Mesendoderm (in vitro differentiated cells): ENCODE measurements at places on chromosomes 7 and 10.

- no peak for DNase-seq
- no peaks in the 10 kb centered on the region for H3K4me1 ChIP-seq
- no peak overlapping the region for H3K4me3 ChIP-seq
- H3K27ac ChIP-seq, result no peak overlapping the region
- H3K36me3 ChIP-seq, result no peaks in the 10 kb centered on the region
These were observed 200.7 kb downstream of the DNAH11 start for GRCh38 chr7:21743493-21743892.

- no peaks in the 10 kb centered on the region for H3K36me3 ChIP-seq
- DNase-seq, result peak; percentile 73
- no peaks in the 10 kb centered on the region for H3K27me3 ChIP-seq
These were observed 243.2 kb upstream of the TMEM229A start for GRCh38 chr7:124276005-124276622.

DNA sequence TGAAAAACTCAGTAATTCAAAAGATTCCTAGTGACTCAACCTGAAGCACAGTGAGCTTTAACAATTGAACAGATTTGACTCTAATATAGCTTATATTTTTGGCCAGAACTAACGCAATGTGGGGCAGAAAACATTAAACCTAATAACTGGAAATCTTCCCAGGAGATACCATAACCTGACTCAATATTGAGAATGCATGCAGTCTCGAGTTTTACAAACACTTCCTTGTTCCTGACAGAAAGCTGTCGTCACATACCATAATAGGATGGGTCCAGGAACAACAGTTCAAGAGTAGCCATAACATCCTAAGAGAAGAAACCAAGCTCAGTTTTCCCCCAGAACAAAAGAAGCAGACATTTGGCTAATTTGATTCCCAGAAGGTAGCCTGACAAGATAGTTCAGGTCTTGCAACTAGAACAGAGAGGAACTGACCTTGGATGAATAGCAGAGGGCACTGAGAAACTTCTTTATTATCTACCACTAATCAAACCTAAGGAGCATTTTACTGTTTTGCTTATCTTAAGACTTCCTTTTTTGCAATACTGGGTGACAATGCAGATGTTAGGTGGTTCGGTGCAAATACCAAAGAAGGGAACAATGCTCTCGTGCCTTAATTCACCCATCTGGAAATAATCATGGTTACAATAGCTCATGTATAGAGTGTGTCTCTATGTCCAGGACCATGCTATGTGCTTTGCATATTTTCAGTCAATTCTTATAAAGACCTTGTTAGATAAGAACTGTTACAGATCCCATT is 38.6 kb upstream of the ACSL5 start:
- H3K36me3 ChIP-seq, result no peaks in the 10 kb centered on the region
- no peak overlapping the region for H3K4me3 ChIP-seq
- DNase-seq, result peak; percentile 12

DNA sequence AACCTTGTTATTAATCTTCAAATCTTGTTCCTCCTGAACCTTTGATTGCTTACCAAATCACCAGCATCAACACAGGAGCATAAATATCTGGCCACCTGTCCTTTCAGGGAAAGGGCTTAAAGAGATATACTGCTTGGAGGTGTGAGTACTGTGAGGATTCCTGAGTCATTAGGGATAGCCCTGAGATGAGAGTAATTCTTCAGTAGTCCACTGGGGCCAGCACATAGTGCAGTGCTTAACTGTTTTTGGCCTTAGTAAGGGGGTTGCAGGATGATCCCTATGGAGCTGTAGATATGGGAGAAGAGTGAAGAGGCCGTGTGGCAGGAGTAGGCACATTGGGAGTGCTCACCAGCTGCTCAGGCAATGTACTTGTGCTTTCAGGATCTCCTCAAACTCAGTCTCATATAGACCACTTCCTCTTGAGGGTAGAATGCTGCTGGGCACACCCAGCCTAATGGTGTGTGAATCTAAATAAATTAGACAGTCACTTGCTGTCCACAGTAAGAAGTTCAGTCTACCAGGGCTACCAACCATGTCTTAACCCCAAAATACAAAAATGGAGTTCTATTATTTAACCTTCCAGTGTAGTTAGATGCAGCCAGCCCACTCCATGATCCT is 26.5 kb upstream of the GPR141 start:
- H3K36me3 ChIP-seq, result no peaks in the 10 kb centered on the region
- H3K4me3 ChIP-seq, result no peak overlapping the region

DNA sequence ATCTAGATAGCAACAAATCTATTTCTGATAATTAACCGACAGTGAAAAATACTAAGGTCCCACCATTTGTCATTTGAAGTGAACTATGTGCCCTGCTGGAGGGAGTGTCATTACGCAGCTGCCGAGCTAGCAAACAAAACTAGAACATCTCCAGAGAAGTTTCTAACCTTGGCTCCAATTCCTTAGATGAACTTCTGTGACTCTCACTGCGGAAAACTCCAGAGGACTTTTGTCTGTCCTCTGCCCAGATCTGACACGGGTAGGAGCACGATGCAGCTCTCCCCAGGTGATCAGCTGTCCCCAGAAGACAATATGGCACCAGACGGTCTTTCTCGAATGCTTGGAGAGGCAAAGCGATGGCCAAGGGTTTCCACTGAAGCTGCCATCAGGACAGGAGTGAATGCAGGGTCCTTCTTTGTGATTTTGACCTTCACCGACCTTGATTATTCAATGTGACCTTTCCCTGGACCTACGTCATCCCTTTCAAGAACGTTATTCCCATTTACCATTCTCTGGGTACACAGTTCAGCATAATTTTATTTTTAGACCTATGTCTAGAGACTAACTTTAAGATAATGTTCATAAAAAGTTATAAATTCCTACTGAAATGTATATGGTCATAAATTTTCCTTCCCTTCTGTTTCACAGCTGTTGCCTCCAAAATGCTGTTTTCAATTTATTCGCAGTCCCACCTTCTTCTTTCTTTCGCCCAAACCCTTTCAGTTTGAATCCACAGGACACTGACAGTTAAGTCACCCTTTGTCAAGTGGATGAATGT is 116.7 kb upstream of the C7orf33 start:
- H3K4me3 ChIP-seq, result no peak overlapping the region
- no peaks in the 10 kb centered on the region for H3K4me1 ChIP-seq
- no peaks in the 10 kb centered on the region for H3K36me3 ChIP-seq
- DNase-seq, result peak; percentile 27
- H3K27me3 ChIP-seq, result no peaks in the 10 kb centered on the region

- no peaks in the 10 kb centered on the region for H3K36me3 ChIP-seq
- no peak overlapping the region for H3K27ac ChIP-seq
- peak; percentile 90 for DNase-seq
- H3K4me3 ChIP-seq, result no peak overlapping the region
- no peaks in the 10 kb centered on the region for H3K27me3 ChIP-seq
These were observed 2.8 kb downstream of the FAM53B start for GRCh38 chr10:124741281-124741921.

- DNase-seq, result no peak
- H3K4me3 ChIP-seq, result no peak overlapping the region
- H3K4me1 ChIP-seq, result peaks cover 5% of the 10 kb centered on the region
- no peak overlapping the region for H3K27ac ChIP-seq
- no peaks in the 10 kb centered on the region for H3K36me3 ChIP-seq
These were observed 18.2 kb upstream of the ANKRD1 start for GRCh38 chr10:90939116-90939515.

GRCh38 chr10:110335314-110336064 is 30.8 kb upstream of the SMNDC1 start:
- H3K4me1 ChIP-seq, result peaks cover 3% of the 10 kb centered on the region
- H3K27me3 ChIP-seq, result no peaks in the 10 kb centered on the region
- no peak overlapping the region for H3K4me3 ChIP-seq
- H3K36me3 ChIP-seq, result no peaks in the 10 kb centered on the region
- no peak for DNase-seq

- H3K4me1 ChIP-seq, result no peaks in the 10 kb centered on the region
- H3K36me3 ChIP-seq, result no peaks in the 10 kb centered on the region
- no peak for DNase-seq
- H3K27ac ChIP-seq, result no peak overlapping the region
- H3K27me3 ChIP-seq, result peaks cover 6% of the 10 kb centered on the region
These were observed 13.6 kb downstream of the CAMK2B start for GRCh38 chr7:44311561-44312495.

- no peak overlapping the region for H3K27ac ChIP-seq
- no peaks in the 10 kb centered on the region for H3K27me3 ChIP-seq
- no peaks in the 10 kb centered on the region for H3K36me3 ChIP-seq
- DNase-seq, result no peak
- no peaks in the 10 kb centered on the region for H3K4me1 ChIP-seq
- H3K4me3 ChIP-seq, result no peak overlapping the region
These were observed 50.5 kb downstream of the C10orf67 start for GRCh38 chr10:23293973-23294590.

DNA sequence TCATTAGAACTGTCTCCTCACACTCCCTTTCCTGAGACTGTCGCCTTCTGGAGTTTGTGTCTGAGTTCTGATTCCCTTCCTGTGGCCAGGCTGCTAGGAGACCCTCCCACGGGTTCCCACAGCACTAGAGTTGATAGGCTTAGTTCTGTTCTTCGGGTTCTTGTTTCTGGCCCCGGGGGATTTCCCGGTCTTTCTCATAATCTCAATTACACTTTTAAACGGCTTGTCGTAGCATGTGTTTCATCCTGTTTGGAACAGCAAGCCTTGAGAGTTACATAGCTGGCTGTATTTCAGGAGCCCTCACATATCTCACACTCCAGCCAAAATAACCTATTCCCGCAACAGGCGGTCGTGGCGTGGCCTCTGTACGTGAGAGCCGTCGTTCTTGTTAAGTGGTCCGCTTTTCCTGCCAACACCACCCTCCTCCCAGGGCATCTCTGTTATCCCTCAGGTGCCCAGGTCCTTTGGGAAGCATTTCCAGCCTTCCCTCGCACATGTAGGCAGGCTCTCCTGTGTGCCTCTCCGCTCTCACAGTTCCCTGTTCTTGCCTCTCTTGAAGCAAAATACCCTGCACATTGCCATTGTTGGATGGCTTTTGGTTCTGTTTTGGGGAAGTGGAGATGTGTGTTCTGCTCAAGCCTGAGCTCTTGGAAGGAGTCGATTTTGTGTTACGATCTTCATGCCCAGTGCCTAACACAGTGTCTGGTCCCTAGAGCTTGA is 46.0 kb downstream of the CDC123 start:
- DNase-seq, result no peak
- H3K4me1 ChIP-seq, result no peaks in the 10 kb centered on the region
- no peaks in the 10 kb centered on the region for H3K27me3 ChIP-seq
- peaks cover 12% of the 10 kb centered on the region for H3K36me3 ChIP-seq

DNA sequence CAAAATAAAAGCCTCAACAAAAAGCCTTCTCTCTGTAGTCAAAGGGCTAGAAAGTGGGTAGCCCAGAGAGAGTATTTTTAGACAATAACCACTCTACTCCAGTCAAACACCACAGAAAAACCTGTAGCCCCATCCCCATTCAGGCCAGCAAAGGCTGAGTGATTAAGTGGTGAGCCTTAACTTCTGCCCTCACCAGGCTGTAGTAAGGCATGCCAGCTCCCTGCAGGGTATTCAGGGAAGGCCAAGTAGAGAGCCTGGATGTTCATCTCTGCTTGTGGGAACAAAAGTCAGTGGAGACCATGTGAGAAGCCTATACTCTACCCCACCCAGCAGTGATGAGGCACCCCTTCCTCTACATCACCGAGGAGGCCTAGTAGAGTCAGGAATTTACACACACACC is 51.2 kb downstream of the HIF1AN start:
- no peaks in the 10 kb centered on the region for H3K36me3 ChIP-seq
- H3K27ac ChIP-seq, result no peak overlapping the region
- H3K4me3 ChIP-seq, result no peak overlapping the region

DNA sequence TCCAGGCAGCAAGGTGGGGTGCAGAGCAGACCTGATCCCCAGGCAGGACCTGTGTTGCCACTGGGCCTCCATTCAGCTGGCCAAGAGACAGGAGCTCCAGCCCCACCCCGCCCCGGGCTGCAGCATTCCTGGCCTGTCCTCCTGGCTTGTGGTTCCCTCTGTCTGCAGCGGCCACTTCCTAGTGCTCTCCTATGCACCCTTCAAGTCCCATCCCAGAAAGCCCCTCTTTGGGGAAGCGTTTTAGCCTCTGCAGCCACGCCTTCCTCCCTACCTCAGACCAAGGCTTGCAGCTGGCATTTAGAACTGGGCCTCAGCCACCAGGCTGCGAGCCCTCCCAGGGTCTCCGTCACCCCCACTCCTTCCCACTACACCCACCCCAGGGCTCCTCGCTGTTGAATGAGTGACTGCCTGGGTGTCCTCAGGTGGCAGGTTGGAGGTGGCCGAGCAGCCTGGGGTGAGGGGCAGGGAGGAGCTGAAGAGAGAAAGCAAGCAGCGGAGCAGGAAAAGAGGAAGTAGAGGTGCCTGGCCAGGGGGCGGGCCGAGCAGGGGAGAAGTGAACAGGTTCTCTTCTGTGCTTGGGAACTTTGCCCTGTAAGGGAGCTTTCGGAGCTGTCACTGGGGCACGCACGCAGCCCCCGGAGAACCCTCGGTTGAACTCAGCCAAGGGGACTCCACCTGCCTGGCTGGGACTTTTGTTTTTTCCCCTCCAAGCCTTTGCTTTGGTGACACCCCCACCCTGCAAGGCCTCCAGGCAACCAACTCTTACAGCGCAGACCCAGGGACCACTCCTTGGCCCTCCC is 109.1 kb upstream of the TNRC18 start:
- H3K4me3 ChIP-seq, result no peak overlapping the region
- peak; percentile 66 for DNase-seq
- H3K36me3 ChIP-seq, result peaks cover 17% of the 10 kb centered on the region
- H3K27me3 ChIP-seq, result no peaks in the 10 kb centered on the region
- H3K4me1 ChIP-seq, result peaks cover 5% of the 10 kb centered on the region

GRCh38 chr7:33504266-33504665 is 374.9 kb downstream of the BBS9 start:
- H3K4me1 ChIP-seq, result no peaks in the 10 kb centered on the region
- no peak for DNase-seq
- no peaks in the 10 kb centered on the region for H3K36me3 ChIP-seq
- no peaks in the 10 kb centered on the region for H3K27me3 ChIP-seq
- no peak overlapping the region for H3K4me3 ChIP-seq

DNA sequence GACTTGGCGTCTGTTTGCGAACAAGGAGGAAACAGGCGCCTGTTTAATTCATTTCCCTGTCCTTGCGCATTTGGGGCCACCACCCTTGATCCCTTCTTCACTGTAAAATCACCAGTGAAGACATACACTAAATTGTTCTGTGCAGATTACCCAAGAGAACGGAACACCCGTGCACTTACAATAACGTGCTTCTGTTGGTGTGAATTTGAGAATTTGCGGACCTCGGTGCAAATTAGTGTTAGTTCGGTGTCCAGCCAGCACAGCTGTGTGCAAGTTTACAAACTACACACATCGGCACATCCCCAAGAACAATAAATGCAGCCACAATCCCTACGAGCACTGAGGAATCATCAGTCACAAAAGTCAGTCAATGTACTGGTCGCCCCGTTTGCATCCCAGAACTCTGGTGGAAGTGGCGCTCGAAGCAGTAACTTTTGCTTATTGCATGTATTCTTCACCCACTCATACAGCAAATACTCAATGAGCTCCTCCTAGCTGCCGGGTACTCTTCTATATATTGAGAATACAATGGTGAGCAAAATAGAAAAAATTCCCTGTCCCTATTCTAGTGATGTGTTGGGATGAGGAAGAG is 786 bp upstream of the CNOT4 start:
- DNase-seq, result no peak
- no peaks in the 10 kb centered on the region for H3K36me3 ChIP-seq
- H3K4me3 ChIP-seq, result peak overlapping the region; percentile 92
- H3K27me3 ChIP-seq, result no peaks in the 10 kb centered on the region
